H9 (cell line): ENCODE measurements at places on chromosomes 2 and 18. TPM values are rescaled to one million over a fixed set of nuclear protein-coding genes. Genes with fewer than 3 reads are reported as not detected.
A peak's percentile ranks its signal among the peaks of the same experiment; 100 is the strongest.

GRCh38 chr2:25341011-25341727 is 556 bp downstream of the DNMT3A start:
- H3K4me1 ChIP-seq, result peaks cover 5% of the 10 kb centered on the region; the same call in 1 of the 2 replicates
- H3K27me3 ChIP-seq, result no peaks in the 10 kb centered on the region; the same call in 1 of the 2 replicates
- H3K4me3 ChIP-seq, result no peak overlapping the region
- H3K36me3 ChIP-seq, result no peaks in the 10 kb centered on the region
- no peak for DNase-seq

GRCh38 chr2:107364361-107364950 is 462.2 kb upstream of the RGPD4 start:
- H3K4me3 ChIP-seq, result no peak overlapping the region
- H3K36me3 ChIP-seq, result no peaks in the 10 kb centered on the region
- DNase-seq, result no peak

DNA sequence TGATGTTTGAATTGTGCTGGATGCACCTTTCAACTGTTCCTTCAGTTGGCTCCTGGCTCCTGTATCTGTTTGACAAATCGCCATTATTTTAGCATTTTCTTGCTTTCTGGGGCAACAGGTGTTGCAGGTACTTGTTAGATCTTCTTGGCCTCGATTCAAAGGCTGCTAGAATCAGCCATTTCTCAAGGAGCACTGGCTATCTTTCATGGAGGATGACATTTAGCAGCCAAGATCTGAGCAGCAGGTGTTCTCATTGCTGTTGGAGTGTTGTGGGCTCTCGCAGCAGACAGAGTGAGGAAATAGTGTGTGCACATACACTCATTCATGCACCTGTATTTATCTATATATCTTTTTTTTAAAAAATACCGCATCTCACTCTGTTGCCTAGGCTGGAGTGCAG is 52.2 kb downstream of the INPP5D start:
- H3K4me1 ChIP-seq, result no peaks in the 10 kb centered on the region
- no peaks in the 10 kb centered on the region for H3K36me3 ChIP-seq
- no peaks in the 10 kb centered on the region for H3K27me3 ChIP-seq
- no peak for DNase-seq
- H3K27ac ChIP-seq, result no peak overlapping the region

GRCh38 chr2:202278944-202279343 is 13.4 kb downstream of the NOP58 start:
- peaks cover 64% of the 10 kb centered on the region for H3K36me3 ChIP-seq
- H3K27me3 ChIP-seq, result no peaks in the 10 kb centered on the region
- no peaks in the 10 kb centered on the region for H3K4me1 ChIP-seq

- no peak overlapping the region for H3K27ac ChIP-seq
- H3K4me1 ChIP-seq, result no peaks in the 10 kb centered on the region
- DNase-seq, result no peak
- H3K27me3 ChIP-seq, result no peaks in the 10 kb centered on the region
Measured at GRCh38 chr2:137677466-137677865, 286.8 kb upstream of the HNMT start.

- H3K4me3 ChIP-seq, result no peak overlapping the region
- DNase-seq, result no peak
- no peaks in the 10 kb centered on the region for H3K27me3 ChIP-seq
- H3K27ac ChIP-seq, result no peak overlapping the region
- no peaks in the 10 kb centered on the region for H3K36me3 ChIP-seq
Measured at GRCh38 chr18:45161850-45162249, 453.4 kb upstream of the SLC14A2 start.

- H3K4me3 ChIP-seq, result no peak overlapping the region
- peak; percentile 76 for DNase-seq
- H3K4me1 ChIP-seq, result 0 out of 2 replicates have a peak, but pooled peaks cover 4% of the 10 kb centered on the region
Measured at GRCh38 chr2:129744649-129745048, 234.8 kb upstream of the RAB6C start.

DNA sequence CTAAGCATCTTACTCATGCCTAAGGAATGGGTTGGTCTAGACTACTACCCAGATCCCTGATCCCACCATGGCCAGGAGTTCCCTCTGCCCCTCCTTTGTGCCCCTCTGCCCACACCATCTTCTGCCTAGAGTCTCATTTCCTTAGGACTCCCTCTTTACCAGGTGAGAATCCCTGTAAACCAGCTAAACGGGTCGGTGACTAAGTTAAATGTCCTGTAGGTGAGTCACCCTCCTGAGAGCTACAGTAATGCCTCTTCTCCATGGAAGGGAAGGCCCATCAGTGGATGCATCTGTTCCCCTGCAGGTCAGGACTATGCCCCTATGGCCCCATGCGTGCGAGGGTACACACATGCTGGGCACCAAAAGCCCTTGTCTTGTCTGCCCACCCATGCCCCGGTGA is 25.4 kb downstream of the PTGR3 start:
- DNase-seq, result no peak
- H3K4me3 ChIP-seq, result no peak overlapping the region
- H3K27me3 ChIP-seq, result no peaks in the 10 kb centered on the region
- H3K4me1 ChIP-seq, result no peaks in the 10 kb centered on the region

GRCh38 chr18:8348051-8348720 is 261.1 kb upstream of the RAB12 start:
- no peaks in the 10 kb centered on the region for H3K4me1 ChIP-seq
- H3K27ac ChIP-seq, result no peak overlapping the region
- H3K4me3 ChIP-seq, result no peak overlapping the region
- H3K27me3 ChIP-seq, result no peaks in the 10 kb centered on the region
- peaks cover 2% of the 10 kb centered on the region; the same call in 2 of the 3 replicates for H3K36me3 ChIP-seq
- no peak for DNase-seq

- no peak for DNase-seq
- peaks cover 3% of the 10 kb centered on the region; the same call in 1 of the 2 replicates for H3K4me1 ChIP-seq
- no peak overlapping the region for H3K4me3 ChIP-seq
- no peak overlapping the region for H3K27ac ChIP-seq
- H3K36me3 ChIP-seq, result no peaks in the 10 kb centered on the region
Measured at GRCh38 chr2:158825021-158825420, 29.9 kb downstream of the DAPL1 start.

- no peaks in the 10 kb centered on the region for H3K4me1 ChIP-seq
- H3K36me3 ChIP-seq, result no peaks in the 10 kb centered on the region
- no peak overlapping the region for H3K27ac ChIP-seq
- no peak for DNase-seq
Measured at GRCh38 chr2:155980941-155981560, 351.5 kb downstream of the NR4A2 start.

- no peak overlapping the region for H3K27ac ChIP-seq
- no peaks in the 10 kb centered on the region for H3K4me1 ChIP-seq
- H3K4me3 ChIP-seq, result no peak overlapping the region
- no peaks in the 10 kb centered on the region for H3K27me3 ChIP-seq
- no peaks in the 10 kb centered on the region for H3K36me3 ChIP-seq
Measured at GRCh38 chr2:99602476-99602875, 112.7 kb upstream of the REV1 start.

DNA sequence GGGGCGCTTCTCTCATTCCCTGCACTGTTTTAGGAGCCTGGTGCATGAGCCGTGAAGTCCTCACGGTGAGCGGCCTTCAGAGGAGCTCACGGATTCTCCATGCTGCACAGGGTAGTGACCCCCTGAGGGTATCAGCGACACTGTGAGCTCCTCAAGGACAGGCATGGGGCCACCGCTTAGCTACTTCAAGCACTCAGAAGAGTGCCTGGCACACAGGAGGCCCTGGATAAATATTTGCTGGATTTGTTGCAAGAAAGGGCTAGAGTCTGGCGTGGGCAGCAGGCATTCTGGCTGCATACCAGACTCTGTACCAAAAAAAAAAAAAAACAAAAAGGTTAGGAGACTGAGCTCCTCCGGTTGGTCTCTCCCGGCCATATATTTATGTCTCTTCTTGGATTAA is 5.7 kb upstream of the MBP start:
- peaks cover 15% of the 10 kb centered on the region for H3K36me3 ChIP-seq
- no peak overlapping the region for H3K4me3 ChIP-seq

DNA sequence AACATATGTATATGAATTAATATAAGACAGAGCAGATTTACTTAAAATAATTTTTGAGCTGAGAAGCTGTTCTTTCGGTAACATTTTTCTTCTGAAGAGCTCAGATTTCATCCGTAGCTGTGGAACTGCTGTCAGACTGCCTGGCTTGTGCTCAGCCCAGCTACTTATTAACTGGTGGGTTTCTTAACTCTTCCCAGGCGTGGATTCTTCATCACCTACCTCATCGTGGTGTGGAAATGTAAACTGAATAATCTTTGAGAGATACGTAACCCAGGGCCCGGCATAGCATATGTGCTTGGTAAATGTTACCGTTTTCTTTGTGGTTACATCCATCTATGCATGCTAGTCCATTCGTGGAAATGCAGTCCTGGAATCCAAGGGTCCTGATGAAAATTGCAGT is 145.0 kb downstream of the MCFD2 start:
- H3K4me3 ChIP-seq, result no peak overlapping the region
- no peaks in the 10 kb centered on the region for H3K4me1 ChIP-seq
- no peak overlapping the region for H3K27ac ChIP-seq

GRCh38 chr2:164061129-164061746 is 325.4 kb upstream of the FIGN start:
- peak; percentile 65 for DNase-seq
- H3K27ac ChIP-seq, result no peak overlapping the region
- H3K27me3 ChIP-seq, result no peaks in the 10 kb centered on the region
- no peaks in the 10 kb centered on the region for H3K36me3 ChIP-seq

Gene OSBPL1A
- 32.0 and 33.9 TPM in 2 replicates for total RNA-seq

Gene ALPI
- total RNA-seq, result not detected in 2 replicates

Gene CFAP65
- total RNA-seq, result 0.18 and 0.20 TPM in 2 replicates

Gene PRKAG3
- total RNA-seq, result not detected in 2 replicates
